Progenitor cell of endocrine pancreas (in vitro differentiated cells): ENCODE measurements at places on chromosomes 1 and 21.

DNA sequence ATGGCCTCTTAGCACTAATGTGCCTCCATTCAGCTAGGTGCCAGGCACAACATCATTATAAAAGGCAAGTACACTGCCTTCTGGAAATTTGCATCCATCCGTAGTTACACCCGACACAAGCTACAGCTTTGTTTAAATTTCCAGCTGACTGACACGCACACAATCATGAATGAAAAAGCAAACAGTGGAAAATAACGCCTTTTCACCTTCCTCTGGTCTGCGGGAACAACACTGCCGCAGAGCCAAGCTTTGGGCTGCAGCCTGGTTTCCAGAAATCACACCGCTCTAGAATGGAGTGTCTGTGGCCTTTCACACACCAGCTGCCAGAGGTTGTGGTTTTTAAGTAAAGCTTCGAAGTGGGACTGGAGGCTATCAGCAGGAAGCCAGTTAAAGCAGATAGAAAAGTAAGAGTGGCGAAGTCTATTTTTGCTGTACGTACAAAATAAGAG is 142.8 kb upstream of the COA6 start:
- DNase-seq = no peak

- no peak for DNase-seq
Observed at GRCh38 chr1:77068013-77068412, 151.2 kb downstream of the PIGK start.

- no peak for DNase-seq
Observed at GRCh38 chr1:75742047-75742625, 17.6 kb downstream of the ACADM start.

- DNase-seq = no peak
Observed at GRCh38 chr1:163509114-163509513, 187.4 kb downstream of the NUF2 start.

GRCh38 chr1:78277253-78277652 is 213.5 kb upstream of the PTGFR start:
- DNase-seq = no peak

DNA sequence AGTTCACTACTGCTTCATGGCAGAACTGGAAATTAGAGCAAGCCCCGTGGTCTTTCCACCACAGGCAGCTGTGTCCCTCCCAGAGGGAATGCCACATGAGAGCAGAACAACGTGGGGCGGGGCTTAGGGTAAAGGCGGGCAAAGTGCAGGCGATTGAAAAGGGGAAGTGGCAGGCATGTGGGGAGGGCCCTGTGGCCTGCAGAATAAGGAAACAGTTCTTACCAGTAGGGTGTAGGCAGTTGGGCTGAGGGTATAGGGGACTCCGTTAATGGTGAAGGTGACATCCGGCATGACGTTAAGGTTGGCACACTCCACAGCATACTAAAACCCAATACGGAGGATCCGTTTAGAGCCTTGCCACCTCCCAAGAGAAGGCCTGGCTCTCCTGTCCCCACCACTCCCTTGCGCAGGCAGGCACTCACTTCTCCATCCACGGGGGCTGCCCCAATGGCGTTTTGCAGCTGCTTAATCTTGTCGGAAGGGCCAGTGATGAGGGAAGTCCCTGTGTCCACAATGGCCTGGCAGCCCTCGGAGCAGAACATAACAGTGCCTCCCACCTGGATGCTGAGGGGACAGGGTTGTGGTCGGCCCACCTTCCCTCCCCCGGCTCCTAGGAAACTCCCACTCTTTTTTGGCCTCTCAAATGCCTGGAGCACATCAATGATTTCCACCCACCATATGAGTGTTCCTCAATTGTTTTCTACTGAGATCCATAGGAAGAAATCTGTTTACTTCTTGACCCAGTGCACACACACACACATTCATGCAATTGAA is 9.1 kb upstream of the RAB7B start:
- DNase-seq = no peak

- no peak for DNase-seq
Observed at GRCh38 chr1:204400882-204401510, 10.6 kb downstream of the PPP1R15B start.

DNA sequence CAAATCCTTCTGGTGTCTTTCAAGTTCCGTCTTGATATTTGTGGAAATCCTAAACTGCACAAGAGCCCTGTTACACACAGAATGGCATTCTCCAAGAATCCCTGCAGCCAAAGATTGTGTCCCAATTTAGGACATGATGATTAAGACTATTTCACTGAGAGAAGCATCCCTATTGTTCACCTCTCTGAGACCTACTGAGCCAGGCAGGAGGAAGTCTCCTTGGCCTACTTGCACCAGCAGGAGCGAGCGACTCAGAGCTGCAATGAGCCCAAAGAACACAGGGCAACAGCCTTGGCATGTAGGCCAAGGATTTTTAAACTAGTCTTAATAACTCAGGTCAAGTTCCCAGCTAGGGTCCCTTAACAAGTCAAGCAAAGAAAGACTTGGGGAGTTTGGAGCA is 79.4 kb upstream of the RUNX1 start:
- DNase-seq = no peak

- DNase-seq = no peak
Observed at GRCh38 chr21:38591218-38591537, 92.9 kb upstream of the ERG start.
